CD8-positive, alpha-beta memory T cell (primary cell): ENCODE measurements at places on chromosomes 16 and 17. TPM values are rescaled to one million over a fixed set of nuclear protein-coding genes. Genes with fewer than 3 reads are reported as not detected.

DNA sequence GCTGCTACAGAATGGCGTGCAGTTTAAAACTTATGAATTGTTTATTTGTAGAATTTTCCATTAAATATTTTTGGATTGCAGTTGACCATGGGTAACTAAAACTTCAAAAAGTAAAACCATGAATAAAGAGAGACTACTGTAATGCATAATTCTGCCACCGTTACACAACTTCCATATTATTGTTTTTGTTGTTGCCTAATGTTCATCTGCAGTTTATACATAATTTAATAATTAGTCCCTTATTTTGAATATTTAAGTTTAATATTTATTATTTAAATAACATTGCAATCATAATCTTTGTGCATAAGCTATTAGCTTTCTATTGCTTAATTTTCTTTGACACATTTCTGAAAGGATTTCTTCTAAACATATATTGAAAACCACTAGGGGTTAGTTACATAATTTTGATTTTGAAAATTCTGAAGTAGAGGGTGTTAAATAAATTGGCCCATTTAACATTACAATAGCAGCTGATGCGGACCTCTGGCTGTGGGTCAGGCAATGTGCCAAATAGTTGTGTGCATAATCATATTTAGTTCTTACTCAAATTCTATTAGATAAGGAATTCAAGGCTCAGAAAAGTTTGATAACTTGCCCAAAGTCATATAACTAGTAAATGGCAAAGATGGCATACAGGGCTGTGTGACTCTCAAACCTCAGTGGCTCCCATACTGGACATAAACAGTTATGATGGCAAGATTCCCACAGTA is 31.1 kb downstream of the PPM1E start:
- no peaks in the 10 kb centered on the region for H3K4me1 ChIP-seq
- no peaks in the 10 kb centered on the region for H3K27me3 ChIP-seq
- H3K36me3 ChIP-seq, result no peaks in the 10 kb centered on the region

DNA sequence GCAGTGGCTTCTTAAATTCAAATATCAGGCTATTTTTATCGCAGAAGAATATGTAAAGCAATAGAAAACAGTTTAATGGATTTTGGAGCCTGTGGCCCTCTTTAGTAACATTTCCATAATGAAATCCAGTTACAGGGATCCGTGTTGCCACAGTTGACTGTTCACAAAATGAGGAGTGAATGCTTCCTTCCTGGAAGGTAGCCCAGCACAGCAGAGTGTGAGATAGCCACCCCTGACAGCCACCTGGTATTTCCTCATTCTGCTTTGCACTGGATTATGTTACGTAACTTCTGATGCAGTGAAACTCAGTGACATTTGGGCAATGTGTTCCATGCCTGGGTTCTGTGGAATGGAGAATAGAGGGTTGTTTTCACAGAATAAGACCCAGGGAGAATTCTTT is 517.2 kb downstream of the RBFOX1 start:
- no peak for DNase-seq
- H3K27ac ChIP-seq, result no peak overlapping the region
- no peaks in the 10 kb centered on the region for H3K36me3 ChIP-seq
- H3K27me3 ChIP-seq, result no peaks in the 10 kb centered on the region

Gene HS3ST4
- total RNA-seq, result not detected

DNA sequence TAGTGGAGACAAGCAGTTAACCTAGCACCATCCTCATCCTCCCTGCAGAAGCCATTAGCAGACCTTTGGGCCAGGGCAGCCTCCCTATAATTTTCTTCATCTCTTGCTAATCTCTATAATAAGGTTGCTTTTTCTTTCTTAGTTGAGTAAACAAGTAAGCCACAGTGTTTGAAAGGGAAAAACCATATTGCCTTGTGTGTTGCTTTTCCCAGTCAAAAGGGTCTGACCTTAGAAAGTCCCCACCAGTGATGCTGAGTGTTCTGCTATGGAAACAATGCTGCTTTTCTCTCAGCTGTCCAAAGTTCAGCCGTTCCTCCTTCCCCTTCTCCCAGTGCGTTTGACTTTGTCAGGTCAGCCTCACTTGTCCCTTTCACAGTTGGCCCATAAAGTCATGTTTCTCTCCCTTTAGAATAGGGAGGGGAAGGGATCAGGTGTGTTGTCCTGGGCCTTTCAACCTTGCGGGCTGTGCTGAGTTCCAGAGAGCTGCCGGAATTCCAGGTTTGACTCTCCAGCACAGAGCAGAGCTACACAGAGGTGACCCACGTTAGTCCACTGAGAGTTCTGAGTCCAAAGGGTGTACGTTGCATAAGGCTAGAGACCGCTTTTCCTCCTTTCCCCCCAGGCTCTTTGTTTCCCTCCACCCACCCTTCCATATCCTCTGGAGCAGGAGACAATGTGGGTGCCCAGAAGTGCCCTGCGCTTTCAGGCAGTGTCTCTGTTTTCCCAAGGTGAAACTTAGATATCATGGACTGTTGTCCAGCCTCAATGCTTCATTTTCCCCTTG is 15.9 kb upstream of the CLEC18C start:
- peak; percentile 38 for DNase-seq
- no peak overlapping the region for H3K4me3 ChIP-seq
- H3K27ac ChIP-seq, result no peak overlapping the region
- no peaks in the 10 kb centered on the region for H3K4me1 ChIP-seq

Gene SCN4A
- 0.04 TPM for total RNA-seq

DNA sequence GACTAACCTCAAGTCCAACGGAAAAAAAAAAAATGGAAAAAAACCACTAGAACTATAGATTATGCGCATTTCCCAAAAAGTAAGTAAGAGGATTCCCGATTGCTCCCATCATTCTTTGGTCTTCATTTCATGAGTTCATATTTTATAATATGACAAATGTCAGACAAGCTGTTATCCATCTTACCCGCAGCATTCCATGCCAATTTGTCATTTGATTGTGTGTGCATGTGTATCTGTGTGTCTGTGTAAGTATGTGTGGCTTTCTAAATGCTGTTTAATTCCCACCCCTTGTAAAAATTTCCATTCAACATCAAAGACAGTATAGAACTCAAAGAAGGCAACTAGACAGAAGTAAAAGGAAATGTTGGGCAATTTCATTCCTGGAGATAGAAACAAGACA is 434.1 kb downstream of the CDH11 start:
- no peak overlapping the region for H3K4me3 ChIP-seq
- H3K4me1 ChIP-seq, result no peaks in the 10 kb centered on the region
- no peak overlapping the region for H3K27ac ChIP-seq
- H3K36me3 ChIP-seq, result no peaks in the 10 kb centered on the region

- H3K27me3 ChIP-seq, result no peaks in the 10 kb centered on the region
- no peak for DNase-seq
- no peak overlapping the region for H3K27ac ChIP-seq
- H3K36me3 ChIP-seq, result no peaks in the 10 kb centered on the region
- no peaks in the 10 kb centered on the region for H3K4me1 ChIP-seq
These were observed 198.5 kb upstream of the WSCD1 start for GRCh38 chr17:5871666-5872065.

Gene ITGAL
- 363 TPM for total RNA-seq

Gene TLCD2
- 0.09 TPM for total RNA-seq

GRCh38 chr17:5248821-5249479 is 14.3 kb upstream of the SCIMP start:
- H3K27me3 ChIP-seq, result no peaks in the 10 kb centered on the region
- H3K4me3 ChIP-seq, result no peak overlapping the region

Gene RND2
- total RNA-seq, result 0.04 TPM
